ENCODE measurements at places on chromosomes 5 and 9.
A peak's percentile ranks its signal among the peaks of the same experiment; 100 is the strongest.

- peak; percentile 48 for DNase-seq
Measured at GRCh38 chr5:77751328-77752023, 24.7 kb downstream of the TBCA start.

DNA sequence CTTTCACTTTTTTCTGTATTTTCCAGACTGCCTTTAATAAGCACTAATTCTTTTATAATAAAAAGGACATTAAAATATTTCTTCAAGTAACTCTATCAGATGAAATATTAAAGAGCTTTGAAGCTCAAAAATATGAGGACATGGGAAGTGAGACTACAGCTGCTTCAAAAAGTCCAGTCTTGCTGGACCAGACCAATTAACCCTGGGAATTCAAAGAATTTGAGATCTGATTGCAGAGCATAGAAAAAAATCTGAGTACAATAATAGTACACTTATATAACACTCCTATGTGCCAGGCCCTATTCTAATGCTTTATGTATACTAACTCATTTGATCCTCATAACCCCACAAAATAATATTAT lies 9.8 kb downstream of the TMEM245 start:
- no peak for DNase-seq

- no peak for DNase-seq
Measured at GRCh38 chr5:151227918-151228447, 4.1 kb upstream of the CCDC69 start.

GRCh38 chr5:139895647-139896046 lies 100.0 kb downstream of the PSD2 start:
- DNase-seq: no peak

DNA sequence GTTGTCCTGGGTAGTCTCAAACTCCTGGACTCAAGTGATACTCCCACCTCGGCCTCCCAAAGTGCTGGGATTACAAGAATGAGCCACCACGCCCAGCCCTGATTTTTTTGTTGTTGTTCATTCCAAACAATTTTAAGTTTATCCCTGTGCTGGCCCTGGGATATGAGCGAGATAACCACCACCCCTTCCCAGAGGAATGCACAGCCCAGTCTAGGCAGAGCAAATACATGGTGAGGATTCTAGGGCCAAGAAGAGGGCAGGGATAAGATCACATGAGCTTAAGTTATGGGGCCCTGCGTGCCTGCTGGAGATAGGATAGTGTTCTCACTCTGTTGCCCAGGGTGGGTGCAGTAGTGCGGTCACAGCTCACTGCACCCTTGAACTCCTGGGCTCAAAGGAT lies 21.0 kb upstream of the TOR1B start:
- no peak for DNase-seq

DNA sequence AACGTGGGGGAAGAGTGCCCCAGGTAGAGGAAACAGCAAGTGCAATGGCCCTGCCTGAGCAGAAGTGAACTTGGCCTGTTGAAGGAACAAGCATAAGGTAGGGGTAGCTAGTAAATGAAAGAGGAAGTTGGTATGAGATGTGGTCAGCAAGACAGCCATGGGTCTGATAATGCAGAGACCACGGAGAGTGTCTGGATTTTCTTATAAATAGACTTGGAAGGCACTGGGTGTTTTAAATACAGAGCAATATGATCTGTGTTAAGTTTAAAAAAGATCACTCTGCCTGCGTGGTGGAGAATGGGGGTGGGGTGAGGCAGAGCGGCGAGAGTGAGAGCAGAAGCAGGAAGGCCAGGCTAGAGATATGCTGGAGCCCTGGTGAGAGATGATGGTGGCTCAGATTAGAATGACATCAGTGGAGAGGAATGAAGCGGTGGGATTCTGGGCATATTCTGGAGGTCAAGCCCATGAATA lies 4.2 kb downstream of the ADAM19 start:
- peak; percentile 26 for DNase-seq

GRCh38 chr5:149133795-149134777 lies 7.2 kb upstream of the ABLIM3 start:
- no peak for DNase-seq

DNA sequence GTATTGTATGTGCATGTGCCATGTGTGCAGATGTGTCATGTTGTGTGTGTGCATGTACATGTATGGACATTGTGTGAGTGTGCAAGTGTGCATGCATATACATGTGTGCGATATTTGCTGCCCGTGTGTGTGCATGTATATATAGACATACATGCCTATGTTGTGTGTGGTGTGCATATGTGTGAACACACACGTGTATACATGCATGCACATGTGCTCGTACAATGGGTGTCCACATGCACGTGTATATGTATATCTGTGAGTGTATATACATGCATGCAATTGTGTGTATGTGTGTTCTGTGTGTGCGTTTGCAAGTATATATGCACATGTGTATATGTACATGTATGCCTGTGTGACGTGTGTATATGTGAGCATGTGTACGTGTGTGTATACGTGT lies 3.0 kb upstream of the SLC6A18 start:
- DNase-seq: no peak

DNA sequence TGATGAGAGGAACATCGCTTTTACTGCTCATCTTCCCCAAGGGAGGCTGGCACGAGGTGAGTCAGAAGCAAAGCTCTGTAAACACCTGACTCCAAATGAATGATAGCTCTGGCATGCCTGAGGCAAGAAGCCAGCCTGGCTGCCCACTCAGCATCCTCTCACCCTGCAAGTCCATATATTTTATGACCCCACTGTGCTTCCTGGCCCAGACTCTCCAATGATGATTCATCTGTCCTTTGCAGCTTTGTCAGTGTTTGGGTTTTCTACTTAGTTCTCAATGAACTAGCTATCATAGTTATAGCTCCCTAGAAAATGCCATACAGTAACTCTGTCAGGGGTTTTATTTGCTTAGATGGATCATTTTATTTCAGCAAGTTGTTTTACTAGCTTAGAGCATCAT lies 52.1 kb upstream of the FSTL4 start:
- DNase-seq: no peak

GRCh38 chr5:109567374-109568044 lies 122.2 kb upstream of the MAN2A1 start:
- DNase-seq: no peak

DNA sequence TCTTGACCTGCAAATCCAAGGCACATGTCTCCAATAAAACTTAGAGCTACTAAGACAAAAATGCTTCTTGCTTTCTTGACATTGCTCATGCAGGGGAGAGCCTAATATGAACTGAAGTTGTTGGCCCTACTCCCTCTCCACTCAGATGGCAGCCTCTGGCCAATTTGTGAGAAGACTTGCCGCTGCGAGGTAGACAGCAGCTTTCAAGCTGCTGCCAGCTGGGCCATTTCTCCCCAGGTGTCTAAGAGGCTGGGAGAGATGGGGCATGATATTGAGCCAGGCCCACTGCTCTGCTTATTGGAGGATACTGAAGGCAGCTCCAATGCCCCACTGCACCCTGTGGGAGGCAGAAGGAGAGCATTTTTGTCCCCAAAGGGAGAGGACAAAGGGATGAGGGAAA lies 380.5 kb downstream of the RASEF start:
- no peak for DNase-seq

- peak; percentile 7 for DNase-seq
Measured at GRCh38 chr5:116766470-116766947, 191.9 kb upstream of the SEMA6A start.

DNA sequence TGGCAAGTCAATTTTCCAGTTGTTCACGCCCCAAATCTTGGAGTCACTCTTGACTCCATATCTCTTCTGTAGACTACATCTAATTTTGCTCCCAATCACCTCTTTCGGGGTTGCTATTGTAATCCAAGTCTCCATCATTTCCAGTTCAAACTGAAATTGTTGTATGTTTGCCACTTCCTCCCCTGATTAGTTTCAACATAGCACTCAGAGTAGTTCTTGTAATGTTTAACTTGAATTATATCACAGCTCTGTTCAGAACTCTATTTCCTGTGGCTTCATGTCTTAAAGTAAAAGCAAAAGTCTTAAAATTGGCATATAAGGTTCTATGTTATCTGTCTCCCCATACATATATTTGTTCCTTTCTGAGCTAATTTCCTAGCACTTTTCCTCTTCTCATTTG lies 348.5 kb upstream of the RIOK2 start:
- DNase-seq: no peak

- DNase-seq: peak; percentile 21
Measured at GRCh38 chr5:98839469-98840383, 66.3 kb downstream of the RGMB start.

DNA sequence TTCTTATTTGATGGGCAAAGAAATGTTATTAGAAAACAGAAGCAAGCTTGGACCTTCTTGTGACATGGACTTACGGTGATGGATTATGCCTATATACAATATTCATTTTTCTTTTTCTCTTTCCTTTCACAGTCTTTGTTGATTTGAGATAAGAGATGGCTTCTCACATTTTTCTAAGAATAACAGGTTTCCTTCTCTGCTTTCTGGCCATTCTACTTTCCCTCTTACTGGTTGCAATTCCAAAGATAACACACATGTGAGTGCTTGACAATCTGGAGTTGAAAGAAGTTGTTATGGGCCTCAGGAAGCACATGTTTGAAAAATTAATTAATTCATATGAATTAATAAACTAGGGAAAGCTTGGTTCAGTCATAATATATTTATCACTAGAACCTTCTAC lies 89.8 kb upstream of the RPS23 start:
- DNase-seq: no peak

DNA sequence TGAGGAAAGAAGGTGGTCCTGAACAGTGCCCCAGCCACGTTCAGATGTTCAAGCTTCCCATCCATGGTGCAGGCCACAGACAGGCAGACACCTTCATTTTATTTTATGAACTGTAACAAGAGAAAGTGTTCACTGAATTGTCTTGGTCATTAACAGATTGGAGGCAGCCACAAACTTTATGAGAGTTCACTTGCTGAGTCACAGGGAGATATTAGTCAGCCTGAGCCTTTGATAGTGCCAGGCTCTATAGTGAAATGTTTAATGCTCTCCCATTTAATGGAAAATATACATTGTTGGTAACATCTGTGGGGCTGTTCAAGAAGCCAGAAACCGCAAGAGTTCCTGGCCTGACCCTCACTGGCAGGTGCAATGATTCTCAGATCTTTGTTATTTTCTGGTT lies 237.0 kb downstream of the TENT4A start:
- no peak for DNase-seq

- DNase-seq: peak; percentile 42
Measured at GRCh38 chr9:83986765-83987401, 6.3 kb downstream of the RMI1 start.

GRCh38 chr5:88377705-88378656 lies 109.3 kb upstream of the TMEM161B start:
- DNase-seq: no peak

DNA sequence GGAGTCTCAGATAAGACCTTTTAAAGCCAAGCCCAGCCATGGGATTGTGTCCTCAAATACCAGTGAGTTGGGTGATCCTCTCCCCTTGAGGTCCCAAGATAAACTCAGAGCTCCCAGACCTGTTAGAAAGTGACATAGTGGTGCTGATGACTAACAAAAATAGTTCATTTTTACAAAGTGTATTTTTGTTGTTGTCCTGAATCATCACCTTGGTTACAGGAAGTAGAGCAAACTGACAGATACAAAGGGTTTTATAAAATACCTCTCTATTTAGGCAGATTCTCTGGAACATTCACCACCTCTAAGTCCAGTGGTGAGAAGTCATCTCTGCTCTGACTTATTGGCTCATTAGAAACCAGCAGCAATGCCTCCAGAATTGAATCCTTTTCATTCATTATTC lies 259.3 kb downstream of the CEMIP2 start:
- DNase-seq: no peak

DNA sequence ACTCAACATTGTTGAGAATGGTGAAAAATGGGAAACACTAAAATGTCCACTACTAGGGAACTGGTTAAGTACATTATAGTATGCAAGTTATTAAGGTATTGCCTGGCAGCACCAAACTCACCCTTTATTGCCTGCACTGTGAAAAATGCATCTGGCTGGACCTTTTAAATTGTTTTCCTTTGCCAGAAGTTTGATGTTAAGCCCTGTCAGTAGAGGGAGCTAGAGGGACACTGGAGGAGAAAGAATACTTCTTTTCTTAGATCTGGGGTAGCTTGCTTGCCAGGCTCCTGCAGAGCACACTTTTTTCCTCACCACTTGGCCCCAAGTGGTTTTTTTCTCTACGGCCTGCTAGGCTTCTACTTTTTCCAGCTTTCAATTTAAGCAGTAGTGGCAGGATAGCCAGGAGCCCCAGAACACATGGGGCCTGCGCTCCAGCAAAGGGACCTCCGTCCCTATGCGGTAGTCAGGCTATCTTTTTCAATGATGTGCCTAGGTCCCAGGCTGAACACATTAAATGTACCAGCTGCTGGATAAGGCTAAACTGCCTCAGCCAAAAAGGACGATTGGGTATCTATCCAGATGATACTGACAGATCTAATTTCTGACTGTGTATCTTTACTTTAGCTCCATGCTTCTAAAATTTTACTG lies 8.0 kb upstream of the HABP4 start:
- DNase-seq: peak; percentile 29

- peak; percentile 53 for DNase-seq
Measured at GRCh38 chr9:133134388-133135145, 13.5 kb upstream of the RALGDS start.

GRCh38 chr9:95073918-95074317 lies 243.6 kb downstream of the FANCC start:
- DNase-seq: no peak

DNA sequence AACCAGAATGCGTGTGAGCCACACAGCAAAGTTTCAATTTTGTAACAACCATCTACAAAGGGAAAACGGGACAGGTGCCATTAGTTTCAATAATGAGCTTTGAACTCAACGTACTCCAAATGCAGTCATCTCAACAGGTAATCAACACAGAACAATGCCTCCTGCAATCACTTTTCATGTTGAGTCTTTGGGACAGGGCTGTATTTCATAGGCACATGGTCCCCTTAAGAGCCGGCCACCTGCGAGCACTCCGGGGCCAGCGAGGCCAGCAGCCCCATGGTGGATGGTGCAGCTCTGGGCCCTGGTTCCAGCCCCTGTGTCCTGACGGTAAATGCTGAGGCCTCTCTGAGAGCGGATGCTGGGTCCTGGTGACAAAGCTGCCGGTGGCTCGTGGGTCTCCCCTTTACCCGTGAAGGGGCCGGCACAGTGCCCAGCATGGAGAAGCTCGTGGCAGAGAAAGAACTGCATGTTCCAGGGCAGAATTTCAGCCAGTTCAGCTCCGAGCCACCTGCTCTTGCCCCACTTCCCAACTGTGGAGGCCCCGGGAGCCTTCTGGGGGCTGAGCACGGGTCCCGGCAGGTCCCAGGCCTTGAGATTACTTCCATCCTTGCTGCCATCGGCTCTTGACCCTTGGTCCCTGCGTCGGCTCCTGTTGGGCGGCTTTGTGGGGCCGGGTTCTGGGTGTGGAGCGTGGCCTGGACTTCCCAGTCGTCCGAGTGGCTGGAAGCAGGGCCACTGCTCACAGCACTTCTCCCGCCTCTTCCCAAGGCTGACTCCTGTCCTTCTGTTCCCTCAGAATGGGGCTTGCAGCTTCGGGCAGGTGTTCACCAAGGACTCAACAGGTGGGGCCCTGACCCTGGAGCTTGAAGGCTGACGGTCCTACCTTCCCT lies 26.1 kb upstream of the RNU6ATAC start:
- no peak for DNase-seq

All from activated CD4-positive, alpha-beta T cell treated with anti-CD3 and anti-CD28 coated beads for 48 hours (primary cell).